ENCODE measurements at places on chromosomes 6 and 20. TPM values are rescaled to one million over a fixed set of nuclear protein-coding genes. Genes with fewer than 3 reads are reported as not detected.

GRCh38 chr6:106527979-106528378 lies 101.3 kb downstream of the RTN4IP1 start:
- no peak for DNase-seq

DNA sequence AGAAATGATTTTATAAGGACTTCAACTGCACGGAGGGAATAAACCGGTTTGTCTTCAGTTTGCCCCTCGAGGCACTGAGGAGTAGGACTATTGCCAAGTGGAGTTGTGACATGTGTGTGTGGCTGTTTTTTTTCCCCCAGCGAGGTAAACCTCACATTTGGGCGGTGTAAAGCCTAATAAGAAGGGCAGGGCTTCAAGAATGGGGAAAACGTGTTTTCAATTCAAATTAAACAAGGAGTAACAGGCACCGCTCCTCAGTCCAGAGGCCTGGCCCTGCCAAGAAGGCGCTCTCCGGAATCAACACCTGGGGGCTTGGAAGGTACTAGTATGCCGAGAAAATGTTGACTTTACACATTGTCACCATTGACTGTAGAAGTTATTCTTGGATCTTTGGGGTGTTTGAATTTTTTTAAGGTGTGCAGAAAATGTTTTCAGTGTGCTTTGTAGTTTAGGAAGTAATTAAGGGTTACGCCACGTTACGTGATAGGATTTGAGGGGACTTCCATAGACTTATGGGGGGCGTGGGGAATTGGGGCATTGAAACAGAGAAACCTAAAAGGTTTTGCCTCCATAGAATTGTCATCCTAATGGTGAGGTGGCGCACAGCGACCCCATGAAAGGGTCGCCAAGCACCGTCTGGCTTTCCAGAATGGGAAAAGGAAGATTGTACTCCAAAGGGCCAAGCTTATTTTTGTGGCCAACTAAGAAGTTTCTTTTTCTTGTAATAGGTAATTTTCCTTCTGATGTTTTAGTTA lies 791 bp downstream of the ADGRG6 start:
- DNase-seq: no peak

DNA sequence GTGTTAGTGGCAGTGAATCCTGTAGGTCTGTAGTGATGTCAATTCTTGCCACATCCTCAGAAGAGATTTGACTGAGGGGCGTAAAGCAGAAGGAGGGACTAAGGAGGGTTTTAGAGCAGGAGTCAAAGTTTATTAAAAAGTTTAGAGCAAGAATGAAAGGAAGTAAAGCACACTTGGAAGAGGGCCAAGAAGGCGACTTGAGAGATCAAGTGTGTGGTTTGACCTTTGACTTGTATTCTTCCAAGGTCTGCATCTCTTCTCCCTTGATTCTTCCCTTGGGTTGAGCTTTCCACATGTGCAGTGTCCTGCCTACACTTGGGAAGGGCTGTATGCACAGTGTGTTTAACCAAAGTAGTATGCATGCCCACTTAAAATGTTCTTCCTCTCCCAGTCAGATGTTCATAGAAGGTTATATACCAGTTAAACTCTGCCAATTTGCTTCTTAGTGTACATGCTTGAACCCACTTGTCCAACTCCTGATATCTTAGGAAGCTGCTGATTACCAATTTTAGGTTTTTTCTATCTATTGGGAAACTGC lies 627.6 kb downstream of the MMUT start:
- no peak for DNase-seq

- DNase-seq: no peak
Observed at GRCh38 chr6:15791448-15792181, 128.8 kb upstream of the DTNBP1 start.

DNA sequence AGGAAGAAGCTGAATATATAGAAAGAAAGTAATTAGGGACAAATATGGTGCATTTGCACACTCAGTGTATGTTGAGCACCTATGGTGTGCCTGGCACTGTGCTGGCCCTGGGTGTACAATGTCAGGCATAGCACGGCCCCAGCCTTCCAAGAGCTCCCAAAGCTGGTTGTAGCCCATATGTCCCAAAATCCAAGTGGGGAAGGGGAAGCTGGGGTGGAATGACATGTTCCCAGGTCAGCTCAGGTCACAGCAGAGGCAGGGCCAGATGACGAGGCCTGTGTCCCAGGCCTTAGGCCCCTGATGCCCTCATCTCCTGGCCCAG lies 170.0 kb downstream of the VEGFA start:
- no peak for DNase-seq

DNA sequence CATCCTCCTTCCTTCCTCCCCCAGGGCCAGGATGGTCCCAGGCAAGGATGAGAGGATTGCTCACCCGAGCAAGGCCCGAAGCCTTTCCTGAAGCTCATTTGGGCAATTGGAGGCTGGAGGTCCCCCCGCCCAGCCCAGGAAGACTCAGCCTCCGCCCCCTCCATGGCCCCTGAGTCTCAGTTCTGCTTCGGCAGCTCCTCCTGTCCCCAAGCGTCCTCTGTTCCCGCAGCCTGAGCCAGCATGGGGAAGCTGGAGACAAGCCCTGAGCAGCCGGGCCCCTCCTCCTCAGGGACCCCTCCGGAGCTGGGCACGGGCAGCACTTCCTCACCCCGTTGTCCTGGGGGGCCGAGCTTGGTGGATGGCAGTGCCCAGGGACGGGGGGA lies 26.0 kb downstream of the SLC17A9 start:
- no peak for DNase-seq

DNA sequence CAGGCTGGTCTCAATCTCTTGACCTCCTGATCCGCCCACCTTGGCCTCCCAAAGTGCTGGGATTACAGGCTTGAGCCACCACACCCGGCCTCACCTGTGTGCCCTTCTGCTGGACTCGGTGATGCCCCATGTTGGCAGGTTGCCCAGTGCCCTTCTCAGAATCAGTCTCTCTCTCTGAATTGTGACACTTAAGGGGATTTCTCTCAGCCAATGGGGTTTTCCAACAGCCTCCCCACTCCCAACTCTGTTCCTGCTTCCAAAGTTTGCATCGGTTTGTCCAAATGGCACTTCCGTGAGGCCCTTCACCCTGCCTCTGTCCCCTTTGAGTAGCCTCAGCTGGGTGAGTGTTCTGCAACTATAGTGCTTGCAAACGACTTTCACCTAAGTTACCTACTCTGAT lies 3.1 kb upstream of the MRPS10 start:
- no peak for DNase-seq

DNA sequence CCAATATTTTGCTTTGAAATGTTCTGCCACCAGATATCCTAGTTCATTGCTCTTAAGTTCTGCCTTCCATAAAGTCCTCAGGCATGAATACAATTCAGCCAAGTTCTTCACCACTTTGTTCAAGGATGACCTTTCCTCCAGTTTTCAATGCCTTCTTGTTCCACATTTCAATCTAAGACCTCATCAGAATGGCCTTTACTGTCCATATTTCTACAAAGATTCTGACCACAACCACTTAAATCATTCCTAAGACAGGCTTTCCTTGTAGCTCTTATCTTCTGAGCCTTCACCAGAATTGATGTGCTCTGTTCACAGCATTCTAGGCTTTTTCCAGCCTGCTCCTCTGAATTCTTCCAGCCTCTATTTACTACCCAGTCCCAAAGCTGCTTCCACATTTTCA lies 319.0 kb downstream of the HACE1 start:
- DNase-seq: no peak

DNA sequence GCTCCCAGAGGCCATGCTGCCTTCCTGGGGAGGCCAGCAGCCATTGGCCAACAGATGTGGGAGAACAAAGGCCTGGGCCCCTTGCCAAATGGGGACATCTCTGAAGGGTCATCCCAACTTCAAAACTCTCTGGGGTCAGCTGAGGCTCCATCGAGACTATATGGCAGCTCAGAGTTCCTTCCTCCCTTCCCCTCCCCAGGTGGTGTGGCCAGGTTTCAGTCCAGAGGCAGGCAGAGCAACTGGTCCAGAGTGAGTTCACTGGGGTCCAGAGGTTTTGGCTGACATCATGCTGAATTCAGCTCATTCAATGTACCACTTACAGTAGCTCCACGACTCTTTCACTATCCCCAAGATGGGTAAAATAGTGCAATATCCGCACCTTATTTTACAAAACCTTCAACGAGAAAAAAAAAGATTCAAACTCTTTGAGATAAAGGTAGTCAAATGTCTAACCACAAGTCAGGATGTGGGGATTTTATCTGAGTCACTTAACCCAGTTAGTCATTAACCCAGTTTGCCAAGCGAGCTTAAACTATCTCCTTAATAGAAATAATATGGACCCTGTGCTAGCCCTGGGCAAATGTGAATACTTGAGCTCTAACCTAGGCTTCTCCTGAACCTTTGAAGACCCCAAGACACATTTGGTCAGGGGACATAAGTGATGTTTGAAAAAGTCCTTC lies 108.4 kb upstream of the PLEKHG1 start:
- no peak for DNase-seq

GRCh38 chr20:51884561-51884960 lies 82.2 kb upstream of the SALL4 start:
- no peak for DNase-seq

GRCh38 chr20:47379433-47380150 lies 23.1 kb upstream of the ZMYND8 start:
- DNase-seq: no peak

GRCh38 chr20:18645196-18645745 lies 57.4 kb downstream of the DTD1 start:
- DNase-seq: no peak

DNA sequence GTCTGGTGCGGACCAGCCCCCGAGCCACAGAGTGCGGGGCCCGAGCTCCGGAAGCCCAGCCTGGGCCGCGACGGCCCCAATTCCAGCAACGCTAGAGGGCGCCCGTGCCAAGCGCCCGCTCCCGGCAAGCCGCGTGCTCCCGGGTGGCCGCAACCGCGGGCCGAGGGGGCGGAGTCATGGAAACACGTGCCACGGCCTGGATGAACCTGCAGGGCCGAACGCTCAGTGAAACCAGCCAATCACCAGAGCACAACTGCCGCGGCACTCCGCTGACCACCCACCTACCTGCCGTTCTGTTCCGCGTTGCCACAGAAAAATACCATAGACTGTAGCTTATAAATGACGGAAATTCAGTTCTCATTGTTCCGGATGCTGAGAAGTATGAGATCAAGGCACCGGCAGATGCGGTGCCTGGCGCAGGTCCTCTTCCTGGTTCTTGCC lies 85.7 kb upstream of the FOXC1 start:
- peak; percentile 70 for DNase-seq

DNA sequence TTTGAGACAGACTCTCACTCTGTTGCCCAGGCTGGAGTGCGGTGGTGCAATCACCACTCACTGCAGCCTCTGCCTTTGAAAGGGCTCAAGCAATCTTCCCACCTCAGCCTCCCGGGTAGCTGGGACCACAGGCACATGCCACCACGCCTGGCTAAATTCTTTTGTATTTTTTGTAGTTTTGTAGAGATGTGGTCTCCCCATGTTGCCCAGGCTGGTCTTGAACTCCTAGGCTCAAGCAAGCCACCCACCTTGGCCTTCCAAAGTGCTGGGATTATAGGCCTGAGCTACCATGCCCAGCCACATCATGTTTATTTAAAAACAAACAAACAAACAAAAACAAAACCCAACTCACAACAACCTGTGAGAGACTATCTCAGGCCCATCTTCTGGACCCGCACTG lies 29.7 kb upstream of the APCDD1L start:
- no peak for DNase-seq

- peak; percentile 72 for DNase-seq
Observed at GRCh38 chr6:106979435-106979884, 4.9 kb upstream of the CD24 start.

DNA sequence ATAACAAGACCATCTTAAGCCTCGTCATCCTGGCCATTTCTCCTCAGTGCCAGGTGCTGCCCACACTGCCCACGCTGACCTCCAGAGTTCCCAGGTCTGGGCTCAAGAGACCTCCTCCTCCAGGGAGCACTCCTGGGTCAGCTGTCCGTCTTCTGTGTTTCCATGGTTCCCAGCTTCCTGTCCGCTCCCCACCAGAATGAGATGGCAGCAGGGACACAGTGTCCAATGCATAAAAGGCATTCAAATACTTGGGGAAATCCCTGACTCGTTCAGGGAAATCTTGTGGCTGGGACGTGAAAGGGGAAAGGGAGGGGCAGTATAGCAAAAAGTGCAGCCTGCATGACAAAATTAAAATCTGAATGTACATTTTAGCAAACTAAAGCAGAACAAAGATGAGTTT lies 54.3 kb downstream of the SLC23A2 start:
- no peak for DNase-seq

- DNase-seq: no peak
Observed at GRCh38 chr6:63783096-63783495, 147.5 kb downstream of the PHF3 start.

GRCh38 chr6:56310241-56310640 lies 62.9 kb upstream of the COL21A1 start:
- DNase-seq: no peak

GRCh38 chr20:47459344-47460073 lies 42.2 kb upstream of the NCOA3 start:
- no peak for DNase-seq

- no peak for DNase-seq
Observed at GRCh38 chr20:63254232-63254605, at the start of gene NKAIN4. Gene NKAIN4, minus strand, starts transcription at chr20:63254463. Its CDS starts 13 bp downstream, at chr20:63254450.

- no peak for DNase-seq
Observed at GRCh38 chr6:21189759-21190158, 403.8 kb upstream of the SOX4 start.

DNA sequence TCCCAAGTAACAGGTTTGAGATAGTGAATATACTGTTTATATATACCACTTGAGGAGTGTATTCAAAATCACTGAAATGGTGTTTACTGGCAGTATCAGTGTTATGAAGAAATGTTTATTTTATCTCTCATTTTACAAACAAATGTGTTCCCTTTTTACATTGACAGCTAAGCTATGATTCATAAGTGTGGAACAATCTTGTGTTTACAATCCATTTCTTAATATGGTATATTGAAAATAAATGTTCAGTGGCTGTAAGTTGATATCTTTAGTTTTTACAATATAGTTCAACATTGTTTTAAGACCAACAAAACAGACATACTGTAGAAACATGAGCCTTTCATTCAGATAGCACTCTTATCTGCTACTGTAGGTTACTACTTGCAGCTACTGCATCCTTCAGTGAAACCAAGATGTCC lies 14.3 kb downstream of the PHF3 start:
- DNase-seq: no peak

DNA sequence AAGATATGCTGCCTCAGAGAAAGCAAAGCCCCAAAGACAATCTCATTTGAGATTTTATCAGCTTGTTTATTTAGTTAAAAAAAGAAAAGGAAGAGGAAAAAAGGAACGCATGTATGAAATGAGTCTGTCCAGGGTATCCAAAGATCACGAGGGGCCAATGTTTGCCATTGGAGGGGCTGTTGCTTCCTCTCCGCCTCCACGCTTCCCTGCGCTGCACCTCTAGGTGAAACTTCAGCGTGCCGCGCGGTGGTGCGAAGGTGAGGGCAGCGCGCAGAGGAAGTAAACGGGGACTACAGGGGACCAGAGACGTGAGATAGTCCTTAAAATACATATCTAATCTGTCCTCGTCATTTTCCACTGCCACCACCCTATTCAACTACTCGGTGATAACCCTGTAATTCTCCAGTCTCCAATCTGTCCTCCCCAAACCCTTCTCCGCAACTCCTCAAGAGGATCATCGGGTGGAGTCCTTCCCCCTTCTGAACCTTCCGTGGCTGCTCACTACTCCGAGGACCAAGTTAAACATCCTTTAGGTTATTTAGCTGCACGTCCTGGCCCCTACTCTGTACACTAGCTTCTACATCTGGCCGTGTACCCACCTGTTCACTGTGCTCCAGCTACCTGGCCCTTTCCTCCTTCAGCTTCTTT lies 1.1 kb upstream of the DCBLD1 start:
- no peak for DNase-seq

SLC17A2 gene
- 0.33 TPM for total RNA-seq

ZC2HC1B gene
- not detected for total RNA-seq

TSBP1 gene
- total RNA-seq: not detected

IRF4 gene
- total RNA-seq: 924 TPM

PCED1A gene
- 12.9 TPM for total RNA-seq

SLC22A23 gene
- 0.50 TPM for total RNA-seq

FYN gene
- total RNA-seq: 481 TPM

Data from activated T-cell treated with anti-CD3 and anti-CD28 coated beads, Interleukin-2, amount 50 U/mL, for 4 hours (primary cell).